Stimulated activated CD8-positive, alpha-beta memory T cell treated with anti-CD3 and anti-CD28 coated beads, Interleukin-12 subunit alpha, Interleukin-12 subunit beta, amount 100 ng/mL, for 4 hours (primary cell): ENCODE measurements at places on chromosomes 7 and 10.

- no peak for DNase-seq
These were observed 8.4 kb upstream of the LYZL2 start for GRCh38 chr10:30637881-30638467.

DNA sequence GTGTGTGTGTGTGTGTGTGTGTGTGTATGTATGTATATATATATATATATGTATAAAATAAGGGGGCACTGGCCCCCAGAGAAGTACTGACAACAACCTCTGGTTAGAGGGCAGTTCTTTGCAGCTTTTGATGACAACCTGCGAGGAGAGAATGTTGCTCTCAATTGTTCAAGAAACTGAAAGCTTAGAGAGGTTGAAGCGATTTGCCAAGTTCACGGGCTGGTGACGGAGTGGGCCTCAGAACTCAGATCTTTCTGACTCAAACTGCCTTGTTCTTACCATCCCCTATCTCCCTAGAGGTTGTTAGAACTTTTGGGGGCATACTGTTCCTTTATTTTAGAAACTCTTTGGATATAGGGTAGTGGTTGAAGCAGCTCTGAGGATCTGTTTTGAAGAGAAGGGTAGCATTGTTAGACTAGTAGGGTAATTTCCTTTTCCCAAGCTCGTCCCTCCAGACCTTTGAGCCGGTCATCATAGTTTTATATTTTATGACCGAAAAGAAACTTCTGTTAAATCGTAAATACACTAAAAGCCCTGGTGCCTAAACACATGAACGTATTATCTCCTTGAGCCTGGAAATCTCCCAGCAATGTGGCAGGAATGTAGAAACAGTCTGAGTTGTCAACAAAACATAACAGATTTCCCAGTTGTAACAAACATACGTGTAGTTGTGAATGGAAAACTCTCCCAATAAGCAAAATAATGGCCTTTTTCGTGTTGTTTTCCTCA, 541.7 kb upstream of the GALNT17 start:
- no peak for DNase-seq

DNA sequence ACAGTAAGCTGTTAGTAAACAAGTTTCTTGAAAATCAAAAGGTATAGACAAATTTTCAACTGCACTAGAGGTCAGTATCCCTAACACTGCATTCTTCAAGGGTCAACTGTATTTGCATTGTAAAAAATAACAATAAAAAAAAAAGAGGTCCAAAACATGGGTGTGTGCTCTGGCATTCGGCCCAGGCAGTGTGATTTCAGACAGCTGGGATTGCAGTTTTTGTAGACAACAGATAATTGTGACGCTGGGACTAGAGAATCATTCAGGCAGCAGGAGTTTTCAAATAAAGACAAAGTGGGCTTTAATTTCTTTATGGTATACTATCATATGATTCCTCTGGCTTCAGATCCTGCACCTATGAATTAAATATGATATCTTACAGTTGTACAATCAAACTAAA, 543.2 kb upstream of the SEMA3D start:
- no peak for DNase-seq

- DNase-seq = no peak
These were observed 563 bp upstream of the UTF1 start for GRCh38 chr10:133229265-133230043.

DNA sequence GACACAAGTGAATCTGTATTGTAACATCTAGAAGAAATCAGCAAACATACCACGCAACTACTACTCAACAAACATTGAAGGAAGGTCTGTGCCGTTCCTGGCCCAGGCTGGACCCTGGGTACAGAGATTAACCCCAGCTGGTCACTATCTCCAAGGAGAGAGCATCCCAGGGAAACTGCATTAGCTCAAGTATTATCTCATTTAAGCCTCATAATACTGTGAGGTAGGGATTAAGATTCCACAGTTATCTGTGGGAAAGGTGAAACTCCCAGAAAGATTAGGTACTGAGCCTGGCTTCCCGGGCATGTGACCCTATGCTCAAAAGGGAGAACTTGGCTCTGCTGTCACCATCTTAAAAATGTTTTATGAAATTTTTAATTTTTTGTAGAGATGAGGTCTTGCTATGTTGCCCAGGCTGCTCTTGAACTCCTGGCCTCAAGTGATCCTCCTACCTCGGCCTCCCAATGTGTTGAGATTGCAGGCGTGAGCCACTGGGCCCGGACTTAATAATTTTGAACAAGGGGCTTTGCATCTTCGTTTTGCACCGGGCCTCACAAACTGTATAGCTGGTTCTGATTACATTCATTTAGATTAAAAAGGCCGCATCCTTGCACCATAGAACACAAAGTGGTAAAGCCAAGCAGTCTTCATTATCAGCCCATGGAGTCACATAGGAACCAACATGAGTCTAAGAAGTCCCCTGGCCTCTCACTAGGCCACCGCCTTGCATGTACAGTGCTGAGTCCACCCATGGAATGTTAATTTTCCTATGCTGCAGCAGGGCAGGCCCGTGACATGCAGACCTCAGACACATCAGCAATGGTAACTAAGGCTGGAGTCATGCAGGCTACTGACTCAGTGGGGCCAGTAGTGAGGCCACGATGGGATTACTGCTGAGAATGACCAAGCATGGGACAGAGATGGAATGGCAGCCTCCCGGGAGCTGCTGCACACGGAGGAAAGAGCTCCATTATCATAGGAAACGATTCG, 5.5 kb upstream of the CTBP2 start:
- no peak for DNase-seq

DNA sequence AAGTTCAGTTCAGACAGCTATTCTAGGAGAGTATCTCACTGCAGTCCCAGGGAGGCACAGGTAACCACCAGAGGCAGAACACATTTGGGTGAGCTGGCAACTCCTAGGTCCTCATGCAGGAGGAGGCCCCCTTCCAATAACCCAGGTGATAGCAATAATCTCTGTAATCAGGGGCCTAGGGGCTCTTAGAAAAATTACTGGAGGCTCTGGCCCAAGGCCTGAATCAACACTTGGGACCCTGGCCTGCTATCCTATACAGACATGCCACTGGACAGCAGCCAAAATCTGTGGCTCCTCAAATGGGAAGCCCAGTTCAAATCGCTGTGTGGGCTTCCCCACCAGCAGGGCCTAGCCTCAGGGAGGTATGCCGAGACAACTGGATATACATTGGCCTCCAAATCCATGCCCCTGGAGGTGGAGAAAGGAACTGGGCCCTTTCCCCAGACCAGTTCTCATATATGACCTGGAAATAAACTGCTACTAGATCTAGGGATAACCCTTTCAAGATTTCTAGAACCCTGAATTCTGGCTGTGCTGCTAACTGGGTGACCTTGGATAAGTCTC, 1.6 kb downstream of the AVPI1 start:
- DNase-seq = no peak

DNA sequence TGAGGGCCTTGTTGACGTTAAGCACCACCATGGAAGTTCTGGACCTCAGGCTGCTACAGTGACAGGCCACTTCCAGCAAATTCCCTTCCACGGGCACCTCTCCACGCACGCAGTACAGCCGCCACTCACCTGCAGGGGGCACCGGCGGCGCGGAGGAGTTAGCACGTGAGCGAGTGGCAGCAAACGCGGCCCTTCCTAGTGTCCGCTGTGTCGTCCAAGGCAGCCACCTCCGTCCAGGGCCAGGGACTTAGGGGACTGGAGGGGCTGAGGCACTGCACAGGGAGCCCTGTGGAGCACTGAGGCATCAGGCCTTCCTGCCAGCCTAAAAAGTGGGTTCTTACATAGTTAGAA, 164.4 kb downstream of the SVIL start:
- DNase-seq = no peak
